ENCODE measurements at places on chromosomes 16 and 17.

- no peak for DNase-seq
Measured at GRCh38 chr16:11198828-11199227, 57.2 kb downstream of the SOCS1 start.

GRCh38 chr16:80541306-80541694, 507 bp downstream of the DYNLRB2 start:
- DNase-seq = no peak

GRCh38 chr17:14381606-14382005, 80.7 kb downstream of the HS3ST3B1 start:
- no peak for DNase-seq

GRCh38 chr16:30902029-30902972, 5.9 kb downstream of the CTF1 start:
- peak; percentile 64 for DNase-seq

DNA sequence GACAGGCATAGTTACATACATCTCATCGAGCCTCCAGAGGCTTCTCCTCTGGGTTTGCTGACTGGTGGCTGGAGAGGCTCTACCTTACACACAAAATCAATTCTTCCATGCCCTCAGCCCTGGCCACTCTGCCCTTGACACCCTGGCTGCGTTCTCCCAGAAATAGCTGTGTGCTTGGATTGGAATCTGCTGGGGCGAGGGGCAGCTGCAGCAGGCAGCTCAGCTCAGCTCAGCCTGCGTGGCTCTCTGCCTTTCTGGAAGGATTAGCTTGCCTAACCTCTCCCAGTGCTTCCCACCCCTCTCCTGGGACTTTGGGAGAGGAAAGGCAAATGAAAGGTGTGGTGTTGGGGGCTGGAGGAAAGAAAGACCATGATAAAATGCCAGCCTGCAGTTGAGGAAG, 216.1 kb downstream of the ENGASE start:
- no peak for DNase-seq

GRCh38 chr17:68238164-68238870, 9.5 kb upstream of the AMZ2 start:
- peak; percentile 86 for DNase-seq

- DNase-seq = peak; percentile 63
Measured at GRCh38 chr17:57988301-57989250, 522 bp upstream of the VEZF1 start.

- DNase-seq = no peak
Measured at GRCh38 chr17:41707803-41708669, 4.1 kb upstream of the GAST start.

GRCh38 chr16:83520596-83520995, 287.2 kb upstream of the HSBP1 start:
- DNase-seq = no peak

DNA sequence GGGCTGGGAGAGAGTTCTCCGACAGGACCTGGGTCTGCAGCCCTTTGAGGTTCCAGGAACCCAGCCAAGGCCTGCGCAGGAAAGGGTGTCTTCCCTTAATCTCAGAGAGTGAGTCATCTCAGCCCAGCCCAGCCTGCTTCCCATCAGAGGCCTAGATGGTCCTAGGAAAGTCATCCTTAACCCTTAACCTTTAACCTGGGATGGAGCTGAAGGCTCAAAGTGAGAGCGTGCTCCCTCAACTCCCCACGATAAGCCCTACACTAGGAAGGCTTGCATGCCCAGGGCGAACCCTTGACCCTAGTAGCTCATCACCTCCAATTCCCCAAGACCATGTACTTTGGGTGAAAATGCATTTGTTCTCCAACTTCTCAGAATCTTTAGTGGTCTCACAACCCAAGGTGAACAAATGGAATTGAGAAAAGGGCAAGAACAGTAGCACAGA, 4.8 kb upstream of the ATXN7L3 start:
- no peak for DNase-seq

- no peak for DNase-seq
Measured at GRCh38 chr17:32482568-32483320, 4.0 kb upstream of the CDK5R1 start.
